ENCODE measurements at places on chromosomes 5 and 9.

- DNase-seq, result peak; percentile 68
These were observed 192.3 kb downstream of the DEPDC1B start for GRCh38 chr5:60507687-60508086.

DNA sequence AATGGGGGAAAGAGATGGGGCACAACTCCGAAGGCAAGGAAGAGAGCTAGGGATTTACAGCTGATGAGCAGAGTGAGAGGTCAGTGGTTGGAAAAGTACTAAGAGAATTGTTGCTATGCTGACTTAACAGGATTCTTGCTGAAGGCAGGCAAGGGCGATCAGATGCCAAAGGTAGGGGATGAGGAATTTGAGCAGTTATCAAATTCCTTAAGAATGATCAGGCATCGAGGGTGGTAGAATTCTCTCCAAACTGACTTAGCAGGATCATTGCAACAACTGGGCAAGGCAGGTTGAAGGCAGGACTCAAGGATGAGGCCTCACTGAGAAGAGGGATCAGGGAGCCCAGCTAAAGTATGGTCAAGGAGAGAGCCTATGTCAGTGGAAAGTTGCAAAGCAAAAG is 171.0 kb downstream of the HSD17B3 start:
- DNase-seq, result no peak

GRCh38 chr9:92807757-92808725 is 43.4 kb upstream of the BICD2 start:
- no peak for DNase-seq

DNA sequence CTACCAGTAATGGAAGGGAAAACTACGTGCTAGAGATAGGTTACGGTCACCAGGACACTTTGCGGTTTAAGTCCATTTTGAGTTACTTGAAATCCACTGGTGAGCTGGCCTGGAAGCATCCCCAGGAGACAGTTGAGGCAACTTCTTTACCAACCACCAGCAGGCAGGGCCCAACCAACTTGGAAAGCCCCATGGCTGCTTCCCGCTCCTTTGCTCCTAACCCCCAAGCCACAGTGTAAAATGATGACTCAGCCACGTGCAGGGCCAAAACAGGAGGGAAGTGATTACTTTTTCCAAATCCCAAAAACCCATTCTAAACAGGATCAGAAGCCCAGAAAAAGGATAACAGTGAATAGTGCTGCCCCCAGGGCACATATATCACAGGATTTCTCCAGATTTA is 87.4 kb downstream of the PAX5 start:
- no peak for DNase-seq

DNA sequence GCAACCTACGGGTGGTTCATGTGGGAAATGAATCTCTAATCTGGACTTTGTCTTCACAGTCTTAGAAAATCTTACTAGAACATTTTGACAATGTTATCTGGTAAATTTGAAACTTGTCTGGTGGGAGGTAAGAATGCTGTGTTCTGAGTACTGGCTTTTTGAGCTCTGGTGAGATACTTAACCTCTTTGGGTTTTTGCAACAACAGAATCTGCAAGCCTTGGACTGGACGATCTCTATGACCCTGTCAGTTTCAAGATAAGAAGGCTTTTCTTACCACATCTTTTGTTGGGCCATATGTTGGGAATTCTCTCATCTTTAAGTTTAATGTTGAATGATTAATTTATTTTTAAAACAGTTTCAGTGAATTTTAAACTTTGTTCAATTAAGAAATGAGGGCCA is 112.9 kb downstream of the GOLPH3 start:
- no peak for DNase-seq

DNA sequence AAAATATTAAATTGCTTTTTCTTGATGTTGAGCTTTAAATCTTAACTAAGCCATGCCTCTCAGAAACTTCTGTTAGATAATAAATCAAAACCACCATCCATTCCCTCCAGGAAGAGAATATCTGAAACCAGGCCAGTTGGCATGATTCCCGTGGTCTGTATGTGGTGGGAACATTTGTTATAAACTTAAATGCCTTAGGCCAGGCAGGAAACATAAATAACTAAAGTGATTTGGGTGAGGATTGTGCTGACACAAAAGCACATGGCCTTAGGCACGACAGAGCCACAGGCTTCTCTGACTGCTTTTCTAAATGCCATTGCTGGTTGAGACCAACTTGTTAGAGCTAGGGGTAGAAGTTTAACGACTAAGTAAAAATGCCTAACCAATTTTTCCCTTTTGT is 255.9 kb downstream of the GABRG2 start:
- DNase-seq, result no peak

DNA sequence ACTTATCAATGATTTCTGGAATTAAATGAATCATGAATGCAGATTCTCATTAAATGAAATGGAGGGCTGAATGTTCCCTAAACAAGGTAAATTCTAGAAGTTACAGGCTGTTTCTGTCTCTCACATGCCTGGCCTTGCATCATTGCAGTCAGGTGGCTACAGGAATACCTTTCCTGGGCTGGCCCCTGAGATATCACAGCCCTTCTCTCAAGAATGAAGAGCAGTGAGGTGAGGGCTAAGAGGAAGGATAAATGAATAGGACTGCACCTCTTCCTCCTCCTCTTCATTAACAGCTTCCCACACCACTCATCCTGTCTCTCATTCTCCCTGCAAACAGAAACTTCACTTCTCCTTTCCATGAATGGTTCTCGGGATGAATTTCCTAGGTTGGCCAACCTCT is 22.5 kb downstream of the ARHGEF28 start:
- DNase-seq, result no peak

DNA sequence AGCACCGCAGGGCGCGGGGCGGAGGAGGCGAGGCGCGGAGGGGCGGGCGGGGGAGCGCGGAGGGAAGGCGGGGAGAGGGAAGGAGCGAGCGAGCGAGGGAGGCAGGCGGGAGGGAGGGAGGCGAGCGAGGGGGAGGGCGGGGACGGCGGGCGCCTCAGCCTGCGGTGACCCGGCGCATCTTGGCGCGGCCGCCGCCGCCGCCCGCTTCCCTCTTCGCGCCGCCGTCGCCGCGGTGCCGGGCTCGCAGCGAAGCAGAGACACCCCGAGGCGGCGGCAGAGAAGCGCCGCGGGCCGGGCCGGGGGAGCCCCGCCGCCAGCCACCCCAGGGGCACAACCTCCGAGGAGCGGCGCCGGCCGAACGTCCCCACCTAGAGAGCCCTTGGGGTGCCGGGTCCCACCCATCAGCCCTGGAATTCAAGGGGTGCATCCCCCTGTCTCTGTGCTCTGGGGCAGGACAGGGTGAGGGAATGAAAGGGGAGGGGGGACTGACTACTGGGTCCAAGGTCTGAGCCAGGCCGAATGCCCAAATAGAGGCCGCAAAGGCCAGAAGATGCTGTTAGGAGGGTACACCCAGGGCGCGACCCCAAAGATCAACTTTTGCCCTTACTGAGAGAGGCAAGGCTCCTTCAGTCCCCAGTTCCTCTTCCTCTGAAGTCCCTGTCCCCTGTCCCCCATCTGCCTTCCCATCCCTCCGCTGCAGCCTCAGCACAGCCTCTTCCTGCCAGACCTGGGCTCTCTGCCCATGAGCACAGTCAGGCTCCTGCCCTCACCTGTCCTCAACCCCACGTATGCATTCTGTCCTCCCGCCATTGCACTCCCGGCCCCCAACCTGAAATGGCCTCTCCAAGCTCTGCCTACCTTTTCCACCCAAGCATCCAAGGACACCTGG is at the start of gene ADAMTS2:
Gene ADAMTS2 (minus strand): TSS at position 29 of the 889 bp plus-strand sequence. CDS start 133 bp downstream, outside the sequence.
- no peak for DNase-seq

DNA sequence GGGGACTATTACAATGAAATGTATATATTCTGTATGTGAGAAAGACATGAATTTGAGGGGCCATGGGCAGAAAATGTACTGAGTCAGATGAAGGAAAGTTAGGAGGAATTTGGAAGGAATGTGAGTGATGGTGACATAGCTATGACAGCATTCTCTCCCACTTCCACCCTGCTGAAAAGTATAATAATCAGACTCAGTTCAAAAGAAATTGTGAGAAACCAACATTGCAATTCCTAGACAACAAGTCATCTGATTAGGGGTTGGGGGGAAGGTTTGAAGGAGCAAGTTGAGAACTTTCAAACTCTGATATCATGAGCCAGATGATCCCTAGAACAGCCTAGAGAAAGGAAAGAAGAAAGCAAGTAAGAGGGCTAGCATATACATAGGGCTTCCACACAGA is 370.6 kb downstream of the DMRTA1 start:
- DNase-seq, result no peak

DNA sequence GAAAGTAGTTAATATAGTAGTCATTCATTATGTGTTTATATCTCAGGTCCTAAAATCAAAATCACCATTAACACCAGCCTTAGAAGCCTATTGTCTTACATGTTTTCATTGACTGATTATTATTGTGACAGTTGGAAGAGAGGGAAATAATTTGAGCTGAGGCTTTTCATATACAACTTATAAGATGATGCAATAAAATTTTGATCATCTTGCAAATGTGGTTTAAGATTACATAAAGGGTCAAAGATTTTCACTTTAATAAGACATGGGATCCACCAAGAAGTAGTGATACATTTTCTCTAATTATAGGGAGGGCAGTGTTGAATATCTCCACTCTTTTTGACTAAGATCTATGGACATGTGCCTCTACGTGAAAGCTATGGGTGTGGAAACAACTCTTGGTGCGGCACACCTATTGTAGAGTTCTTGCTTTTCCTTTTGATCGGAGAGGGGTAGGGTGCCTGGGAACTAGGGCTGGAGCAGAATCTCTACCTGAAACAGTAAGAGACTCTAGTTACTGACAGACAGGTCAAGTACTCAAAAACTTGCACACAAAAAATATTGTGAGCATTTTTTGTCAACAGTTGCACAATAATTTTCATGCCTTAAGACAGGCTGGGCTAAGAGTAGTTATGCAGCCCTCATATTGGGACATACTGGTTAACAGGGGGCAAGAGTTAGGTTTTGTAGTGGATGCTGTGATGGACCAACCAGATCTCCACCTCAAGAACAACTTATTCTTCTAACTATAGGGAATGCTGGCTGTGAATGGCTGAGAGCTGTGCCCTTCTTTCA is 139.3 kb upstream of the FST start:
- no peak for DNase-seq

DNA sequence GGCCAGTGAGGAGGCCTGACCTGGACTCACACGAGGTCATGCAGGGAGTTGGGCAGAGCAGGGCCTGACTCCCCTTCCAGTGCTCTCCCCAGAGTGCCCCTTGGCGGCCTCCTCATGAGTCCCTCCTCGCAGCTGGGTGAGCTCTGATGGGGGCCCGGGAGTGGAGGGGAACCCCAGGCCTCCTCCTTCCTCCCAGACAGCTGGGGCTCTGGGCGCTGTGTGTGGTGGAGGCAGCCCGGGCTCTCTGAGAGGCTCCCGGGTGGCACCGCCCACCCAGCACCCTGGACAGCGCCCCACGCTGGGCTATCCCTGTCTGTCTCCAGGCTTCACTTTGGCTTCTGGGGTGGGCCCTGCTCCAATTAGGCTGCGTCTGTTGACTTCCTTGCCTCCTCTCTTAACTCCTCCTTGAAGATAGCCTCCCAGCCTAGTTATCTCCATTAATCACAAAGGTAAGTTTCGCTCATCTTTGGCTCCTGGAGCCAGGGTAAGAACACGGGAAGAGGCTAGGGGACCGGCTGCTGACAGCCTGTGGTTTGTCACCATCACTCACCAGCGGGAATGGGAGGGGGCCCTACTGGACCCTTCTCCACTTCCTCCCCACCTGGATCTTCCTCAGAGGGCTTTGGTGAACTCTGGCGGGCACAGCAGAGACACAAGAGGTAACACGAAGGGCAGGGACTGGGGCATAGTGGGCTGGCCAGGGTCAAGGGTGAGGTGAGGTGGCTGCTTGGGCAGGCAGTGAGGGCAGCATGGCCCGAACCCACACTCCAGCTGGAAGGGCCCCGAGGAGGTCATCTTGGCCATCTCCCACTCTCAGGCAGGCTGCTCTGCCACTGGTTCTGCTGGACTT is 13.1 kb downstream of the PSD2 start:
- no peak for DNase-seq

GRCh38 chr9:73548201-73548600 is 396.5 kb downstream of the ANXA1 start:
- no peak for DNase-seq

GRCh38 chr5:174789596-174789995 is 65.2 kb downstream of the MSX2 start:
- no peak for DNase-seq

- DNase-seq, result no peak
These were observed 172.0 kb downstream of the MELK start for GRCh38 chr9:36744678-36745077.

DNA sequence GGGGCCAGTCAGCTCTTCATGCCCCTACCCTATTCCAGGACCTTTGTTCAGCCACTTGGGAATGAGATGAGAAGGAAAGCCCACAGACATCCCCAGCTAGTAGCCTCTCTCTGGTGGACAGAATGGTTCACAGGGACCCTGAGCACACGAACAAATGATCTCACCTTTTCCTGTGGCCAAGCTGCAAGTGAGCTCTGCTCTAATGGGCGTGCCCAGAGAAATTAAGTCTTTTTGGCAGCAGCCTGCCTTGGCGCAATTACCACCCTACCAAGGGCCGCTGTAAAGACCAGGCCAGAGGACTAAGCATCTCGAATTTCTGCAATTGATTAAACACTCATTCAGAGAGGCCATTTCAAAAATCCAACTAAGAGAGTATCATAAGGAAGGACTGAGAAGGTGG is 56.0 kb downstream of the WHRN start:
- no peak for DNase-seq

DNA sequence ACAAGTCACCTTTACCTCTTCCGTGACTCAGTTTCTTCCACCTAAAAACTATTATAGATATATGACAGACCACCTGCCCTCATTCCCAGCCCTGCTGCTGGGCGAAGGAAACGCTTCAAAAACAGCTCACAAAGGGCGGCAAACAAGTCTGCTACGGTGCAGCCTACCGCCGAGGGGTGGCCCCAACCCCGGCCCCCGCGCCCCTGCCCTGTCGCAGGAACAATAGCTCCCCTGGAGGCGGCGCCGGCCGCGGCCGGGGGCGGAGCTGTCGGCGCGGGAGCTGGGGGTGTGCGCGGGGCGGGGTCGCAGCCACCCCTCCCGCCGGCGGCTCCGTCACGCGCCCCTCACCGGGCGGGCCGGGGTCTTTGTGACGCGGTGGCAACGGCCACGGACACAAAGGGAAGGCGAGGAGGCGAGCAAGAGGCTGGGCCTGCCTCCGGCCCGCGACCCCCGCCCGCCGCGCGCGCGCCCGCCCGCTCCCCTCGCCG is at the start of gene TMEFF1:
Gene TMEFF1 (plus strand): TSS at position 362 of the 488 bp plus-strand sequence. CDS start 396 bp downstream, outside the sequence.
- no peak for DNase-seq

DNA sequence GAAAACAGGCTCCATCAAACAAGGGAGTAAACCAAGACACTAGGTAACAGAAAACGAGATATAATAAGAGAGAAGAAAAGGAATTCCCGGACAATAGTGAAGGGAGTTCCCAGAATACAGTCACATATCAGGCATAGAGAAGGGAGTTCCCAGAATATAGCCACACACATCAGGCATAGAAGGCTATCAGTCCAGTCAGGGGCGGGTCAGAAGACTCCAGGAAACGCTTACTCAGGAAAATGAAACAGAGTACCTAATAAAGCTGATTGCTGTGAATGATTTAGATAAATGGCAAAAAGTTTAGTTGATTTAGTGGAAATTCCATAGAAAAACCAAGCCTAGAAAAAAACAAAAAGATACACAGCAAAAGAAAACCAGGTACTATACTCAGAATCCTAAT is 4.9 kb downstream of the TOMM5 start:
- DNase-seq, result no peak

Data from smooth muscle cell of the brain vasculature (primary cell).